ENCODE measurements at places on chromosomes 5 and 9. TPM values are rescaled to one million over a fixed set of nuclear protein-coding genes. Genes with fewer than 3 reads are reported as not detected.
A peak's percentile ranks its signal among the peaks of the same experiment; 100 is the strongest.

DNA sequence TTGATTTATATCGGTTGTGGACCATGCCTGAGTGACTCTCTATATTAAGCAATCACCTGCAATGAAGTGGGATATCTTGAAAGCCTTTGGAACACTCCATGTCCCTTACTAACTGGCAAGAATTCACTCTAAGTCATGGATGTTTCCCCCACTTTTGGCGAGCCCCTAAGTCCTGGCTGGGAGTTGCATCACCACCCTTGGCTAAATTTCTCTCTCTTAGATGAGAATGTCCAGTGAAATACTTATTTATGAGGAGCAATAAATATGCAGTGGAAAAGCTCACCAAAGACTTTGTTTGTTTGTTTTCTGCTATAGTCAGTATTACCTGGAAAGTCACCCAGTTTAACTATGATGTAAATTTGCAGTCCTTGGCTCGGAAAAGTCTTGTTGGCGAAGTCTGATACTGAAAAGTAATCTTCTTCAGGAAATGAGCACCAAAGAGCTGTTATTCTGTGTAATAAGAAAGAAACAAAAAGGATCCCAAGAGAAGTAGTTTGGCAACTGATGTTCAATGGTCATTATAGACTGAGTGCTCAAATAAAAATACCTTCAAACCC lies 333.8 kb downstream of the DMRT2 start:
- ATAC-seq = no peak

TLR4 gene
- 0.81 TPM for total RNA-seq

- ATAC-seq = peak; percentile 87
Observed at GRCh38 chr5:141223112-141223783, at the start of gene PCDHB14. Gene PCDHB14 (plus strand): TSS chr5:141223343. CDS start chr5:141223506, 163 bp downstream.

DNA sequence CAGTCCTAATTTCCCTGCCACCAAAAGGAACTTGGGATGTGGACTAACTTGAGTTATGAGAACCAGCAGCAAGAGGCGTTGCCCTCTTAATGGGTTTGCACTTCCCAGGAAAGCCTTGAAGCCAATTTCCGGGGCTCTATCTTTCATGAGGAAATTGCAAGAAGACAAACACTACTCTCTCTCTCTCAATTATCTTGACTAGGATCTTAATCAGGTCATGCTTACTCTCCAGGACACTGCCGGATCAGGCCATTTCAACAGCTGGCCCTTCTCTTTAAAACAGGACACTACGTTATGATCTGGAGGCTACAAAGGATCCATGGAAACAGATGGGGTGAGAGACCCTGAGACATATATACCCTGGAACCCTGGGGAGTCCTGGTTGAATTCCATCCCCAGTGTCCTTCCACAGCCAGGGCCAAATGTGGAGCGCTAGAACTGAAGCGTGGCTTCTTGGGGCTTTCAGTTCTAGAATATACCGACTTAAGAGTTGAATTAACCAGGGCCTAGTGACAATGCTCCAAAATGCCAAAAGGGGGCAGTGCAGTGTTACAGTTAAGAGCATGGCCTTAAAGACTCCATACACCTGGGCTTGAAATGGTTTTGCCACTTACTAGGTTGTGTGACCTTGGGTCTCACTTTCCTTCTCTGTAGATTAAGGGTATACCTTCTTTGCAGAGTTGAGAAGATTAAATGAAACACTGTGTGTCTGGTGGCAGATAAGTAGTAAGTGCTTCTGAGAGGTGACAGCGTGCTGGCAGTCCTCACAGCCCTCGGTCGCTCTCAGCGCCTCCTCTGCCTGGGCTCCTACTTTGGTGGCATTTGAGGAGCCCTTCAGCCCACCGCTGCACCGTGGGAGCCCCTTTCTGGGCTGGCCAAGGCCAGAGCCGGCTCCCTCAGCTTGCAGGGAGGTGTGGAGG lies 21.1 kb downstream of the FAM219A start:
- ATAC-seq = peak; percentile 77

- ATAC-seq = no peak
Observed at GRCh38 chr9:78544230-78544629, 247.3 kb downstream of the PSAT1 start.

GBGT1 gene
- 0.87 TPM for total RNA-seq

SLC34A1 gene
- total RNA-seq = 0.94 TPM

GRCh38 chr5:91514400-91514799 lies 131.3 kb upstream of the ARRDC3 start:
- peak; percentile 56 for ATAC-seq

DNA sequence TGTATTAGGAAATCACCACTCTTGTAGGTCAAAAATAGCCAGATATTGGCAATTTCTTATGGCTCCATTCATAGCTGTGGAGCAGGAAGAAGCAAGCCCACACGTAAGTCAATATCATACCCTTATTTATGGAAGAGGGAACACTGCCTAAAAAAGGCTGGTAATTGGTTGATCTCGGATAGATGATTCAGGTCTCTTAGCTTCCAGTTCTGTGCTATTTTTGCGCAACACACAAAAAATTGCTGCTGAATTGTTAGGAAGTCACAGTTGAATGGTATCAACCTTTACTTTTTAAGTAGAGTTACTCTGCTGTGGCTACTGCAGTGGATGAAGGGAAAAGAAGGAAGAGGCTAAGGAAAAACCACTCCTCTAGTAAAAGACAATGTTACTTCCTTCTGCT lies 168.8 kb downstream of the ARHGAP26 start:
- no peak for ATAC-seq

- ATAC-seq = no peak
Observed at GRCh38 chr9:82106536-82106935, 118.0 kb downstream of the SPATA31D1 start.

DNA sequence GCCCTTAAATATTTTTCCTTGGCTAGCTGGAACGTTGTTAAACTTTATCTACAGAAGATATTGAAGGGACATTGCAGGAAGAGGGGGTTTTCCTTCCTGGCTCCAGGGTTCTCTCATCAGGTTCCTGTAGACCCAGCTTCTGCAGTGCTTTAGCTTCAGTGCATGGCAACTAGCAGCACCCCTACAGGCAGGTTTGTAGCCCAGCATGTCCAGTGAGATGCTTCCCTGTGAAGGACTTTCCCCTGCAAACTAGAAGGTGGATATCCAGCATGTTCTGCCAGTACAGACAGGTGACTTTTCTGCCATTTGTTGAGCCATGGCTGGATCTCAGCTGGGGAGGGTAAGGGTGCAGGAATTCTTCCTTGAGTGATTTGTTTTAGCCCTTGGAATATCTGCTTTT lies 10.4 kb downstream of the CCL28 start:
- no peak for ATAC-seq

DNA sequence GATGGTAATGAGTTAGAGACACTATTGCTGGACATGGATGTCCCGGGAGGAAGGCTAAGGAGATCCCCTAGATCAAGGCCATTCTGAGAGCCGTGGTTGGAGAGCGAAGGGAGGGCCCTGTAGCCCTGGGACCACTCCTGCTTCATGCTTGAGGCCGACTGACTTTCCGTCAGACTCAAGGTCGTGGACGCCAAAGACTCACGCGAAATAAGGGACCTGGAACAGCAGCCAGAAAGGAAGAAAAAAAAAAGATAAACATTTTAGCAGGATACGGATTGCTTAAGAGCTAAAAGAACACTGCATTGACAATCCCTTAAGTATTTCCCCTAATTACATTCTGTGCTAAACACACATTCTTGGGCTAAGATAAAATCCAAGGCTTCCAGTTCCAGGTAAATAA lies 181.2 kb downstream of the GLIS3 start:
- ATAC-seq = no peak

RAD17 gene
- 29.2 TPM for total RNA-seq

PGM5 gene
- total RNA-seq = 1.0 TPM

- no peak for ATAC-seq
Observed at GRCh38 chr5:171808951-171809350, 23.3 kb downstream of the SMIM23 start.

DNA sequence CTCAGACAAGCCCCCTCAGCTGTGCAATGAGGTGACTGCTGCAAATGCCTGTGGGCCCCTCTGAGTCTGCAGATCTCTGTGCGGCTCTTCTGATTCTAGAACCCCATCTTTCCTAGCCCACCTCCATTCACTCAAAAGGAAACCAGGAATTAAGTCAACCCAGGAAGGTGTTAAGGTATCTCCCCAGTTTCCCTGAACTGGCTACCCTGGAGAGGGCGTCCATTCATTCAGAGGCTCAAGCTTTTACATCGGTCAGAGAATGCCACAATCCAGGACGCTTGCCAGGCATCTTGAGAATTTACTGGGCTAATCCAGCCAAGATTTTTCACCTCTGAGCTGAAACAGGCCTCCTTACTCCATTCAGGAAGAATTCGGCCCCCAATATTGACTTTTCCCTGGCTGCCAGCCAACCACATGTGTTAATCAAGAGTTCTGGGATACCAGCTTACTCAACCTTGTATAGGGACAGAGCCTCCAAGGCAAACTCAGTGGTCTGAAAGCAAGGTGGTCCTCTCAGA lies 889 bp upstream of the ADAMTS12 start:
- ATAC-seq = peak; percentile 4

DNA sequence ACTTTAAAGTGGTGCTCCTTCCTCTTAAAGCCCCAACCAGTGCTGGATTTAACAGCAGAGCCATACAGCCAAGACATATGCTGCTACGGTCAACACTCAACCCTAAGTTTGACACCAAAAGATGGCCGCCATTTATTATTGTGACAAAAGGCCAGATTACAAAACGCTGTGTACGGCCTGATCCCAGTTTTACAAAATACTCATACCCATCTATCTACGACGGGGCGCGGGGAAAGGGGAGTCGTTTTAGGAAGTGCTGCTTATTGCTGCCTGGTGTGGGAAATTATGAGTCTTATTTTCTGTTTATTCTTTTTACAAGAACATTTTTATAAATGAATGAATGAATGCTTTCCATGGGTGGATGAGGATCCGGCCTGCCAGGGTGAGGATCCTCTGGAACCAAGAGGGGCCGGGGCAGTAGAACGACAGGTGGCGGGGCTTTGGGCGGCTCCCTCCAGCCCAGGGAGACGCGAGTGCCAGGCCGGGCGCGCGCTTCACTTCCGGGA lies 457 bp upstream of the IDNK start:
- peak; percentile 69 for ATAC-seq

Measured in motor neuron (in vitro differentiated cells).